Stimulated activated CD4-positive, alpha-beta T cell treated with anti-CD3 and anti-CD28 coated beads, TNF-alpha, amount 100 ng/mL, for 4 hours (primary cell): ENCODE measurements at places on chromosomes 7 and 10.

GRCh38 chr7:88309819-88310218 lies 3.1 kb upstream of the STEAP4 start:
- DNase-seq, result no peak

DNA sequence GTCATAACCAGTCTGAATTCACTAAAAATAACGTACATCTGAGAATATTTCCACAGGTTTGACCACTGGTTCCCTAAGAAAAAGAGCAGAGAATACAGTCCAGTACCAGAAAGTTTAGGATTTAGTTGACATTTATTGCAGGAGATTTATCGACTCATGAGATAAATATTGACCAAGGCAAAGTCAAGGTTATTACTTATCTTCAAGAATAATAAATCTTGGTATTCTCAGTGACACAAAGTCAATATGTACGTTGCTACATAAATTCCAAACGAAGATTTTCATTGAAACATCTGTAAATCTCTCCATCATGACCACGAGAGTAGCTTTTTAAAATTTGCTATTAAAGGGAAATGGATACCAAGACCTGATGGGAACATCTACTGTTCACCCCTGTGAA lies 39.4 kb upstream of the GRB10 start:
- DNase-seq, result no peak

DNA sequence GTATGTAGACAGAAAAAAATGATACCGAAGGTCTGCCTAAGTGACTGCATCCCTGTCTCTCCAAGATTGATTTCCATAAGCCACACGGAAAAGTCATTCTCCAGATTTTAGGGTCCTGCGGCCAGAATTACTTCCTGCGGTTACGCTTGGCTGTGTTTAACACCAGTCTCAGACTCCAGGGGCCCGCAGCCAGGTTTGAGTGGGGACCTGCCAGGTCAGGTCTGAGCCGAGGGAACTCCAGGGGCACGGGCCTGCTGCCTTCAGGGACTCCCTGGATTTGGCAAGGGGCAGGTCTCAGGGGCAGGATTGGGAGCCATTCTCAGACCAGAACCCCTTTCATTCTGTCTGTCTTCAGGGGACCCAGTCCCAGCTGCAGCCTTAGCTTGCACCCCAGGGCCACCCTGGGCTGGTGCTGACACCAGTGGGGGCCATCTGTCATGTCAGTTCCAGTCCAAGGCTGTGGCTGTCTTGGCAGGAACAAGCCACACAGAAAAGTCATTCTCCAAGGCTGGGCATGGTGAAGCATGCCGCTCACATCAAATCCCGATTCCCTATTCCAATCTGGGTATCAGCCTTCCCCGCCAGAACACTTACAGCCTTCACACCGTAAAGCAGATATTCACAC lies 39.0 kb downstream of the TMEM120A start:
- no peak for DNase-seq

DNA sequence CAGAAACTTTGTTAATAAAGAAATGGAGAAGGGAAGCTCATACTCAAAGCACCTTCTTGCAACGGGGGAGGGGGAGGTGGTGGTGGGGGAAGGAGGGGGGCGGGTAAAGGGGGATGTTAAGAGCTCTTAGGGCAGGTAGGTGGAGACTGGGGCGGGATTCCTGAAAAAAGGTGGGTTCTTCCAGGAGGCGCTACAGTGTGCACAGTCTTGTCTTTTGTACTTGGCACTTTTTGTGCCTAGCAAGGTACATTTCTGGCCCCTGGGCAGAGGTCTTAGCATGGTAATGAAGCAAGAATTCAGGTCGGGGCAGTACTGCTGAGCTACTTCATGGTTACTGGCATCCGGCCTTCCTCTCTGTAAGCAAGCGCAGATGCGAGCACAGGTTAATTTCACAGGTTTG lies 15.2 kb upstream of the LAMB4 start:
- no peak for DNase-seq

DNA sequence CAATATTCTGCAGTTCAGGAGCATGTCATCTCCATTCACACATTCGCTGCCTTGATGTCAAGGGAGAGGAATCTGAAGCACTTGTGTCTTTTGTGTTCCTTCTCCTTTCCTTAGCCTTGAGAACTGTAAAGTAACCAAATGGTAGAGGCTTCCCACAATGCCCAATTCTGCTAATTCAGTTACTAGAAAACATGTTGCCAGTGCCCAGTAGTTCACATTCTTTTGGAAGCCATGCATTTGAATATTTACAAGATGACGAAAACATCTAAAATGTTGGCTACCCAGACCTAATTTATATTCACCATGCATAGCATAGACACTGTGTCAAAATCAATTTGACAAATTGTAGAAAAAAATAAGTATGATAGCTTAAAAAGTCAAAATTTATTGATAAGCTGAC lies 852.7 kb upstream of the PHF14 start:
- no peak for DNase-seq

DNA sequence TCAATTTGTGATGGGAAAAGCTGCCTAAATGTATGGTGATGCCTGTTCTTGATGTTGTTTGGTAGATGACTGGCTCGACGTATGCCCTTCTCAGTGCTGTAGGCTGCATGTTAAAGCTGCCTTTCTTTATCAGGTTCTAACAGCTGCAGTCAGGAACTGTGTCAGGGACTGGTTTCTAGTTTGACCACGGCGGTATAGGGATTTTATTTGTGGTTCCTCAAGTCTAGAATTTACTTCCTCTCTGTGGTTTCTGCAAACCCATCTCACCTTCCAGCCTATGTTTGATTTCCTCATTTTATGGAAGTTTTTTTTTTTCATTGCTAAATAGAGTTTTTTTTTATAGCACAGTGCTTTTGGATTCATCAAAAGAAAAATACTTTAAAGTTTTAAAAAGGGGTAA lies 26.5 kb downstream of the LMTK2 start:
- no peak for DNase-seq

- no peak for DNase-seq
Measured at GRCh38 chr10:110503528-110504110, 5.9 kb downstream of the DUSP5 start.

- no peak for DNase-seq
Measured at GRCh38 chr7:157518514-157519175, 181.8 kb downstream of the DNAJB6 start.

DNA sequence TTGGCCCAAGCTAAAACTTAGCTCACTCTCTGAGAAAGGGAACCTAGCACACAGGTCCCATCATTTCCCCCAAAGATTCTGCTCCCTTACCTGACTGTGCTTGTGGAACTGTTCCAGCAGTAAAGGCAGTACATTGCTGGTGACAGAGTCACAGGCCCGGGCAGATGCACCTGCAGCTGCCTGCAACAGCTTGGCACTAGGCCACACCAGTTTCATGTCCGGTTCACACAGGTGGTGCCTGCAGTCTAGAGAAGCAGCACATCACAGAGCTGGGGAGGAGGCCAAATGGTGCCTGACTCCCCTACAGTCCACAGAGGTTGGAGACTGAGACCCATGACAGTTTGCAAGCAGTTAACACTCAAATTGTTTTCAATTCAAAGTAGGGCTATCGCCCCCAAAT lies 22.2 kb downstream of the ZDHHC16 start:
- DNase-seq, result no peak

DNA sequence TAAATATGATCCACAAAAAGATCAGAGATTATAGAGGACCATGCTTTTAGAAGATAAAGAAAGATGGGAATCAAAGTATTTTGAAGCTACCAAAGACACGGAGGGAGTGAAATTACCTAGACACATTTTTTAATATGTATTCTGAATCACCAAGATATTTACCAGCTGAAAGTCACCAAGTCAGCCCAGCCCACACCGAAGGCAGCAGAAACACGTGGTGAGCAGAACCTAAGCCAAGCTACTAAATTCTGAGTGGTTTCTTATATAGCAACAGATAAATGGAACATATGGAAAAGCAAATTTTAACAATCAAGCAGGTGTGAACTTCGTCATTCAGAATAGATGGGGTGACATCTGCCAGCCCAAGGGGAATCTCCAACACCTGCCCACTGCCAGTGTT lies 134.7 kb upstream of the AKR1E2 start:
- no peak for DNase-seq

GRCh38 chr10:74314166-74314565 lies 163.1 kb downstream of the ADK start:
- DNase-seq, result no peak

GRCh38 chr7:129843365-129843898 lies 109.3 kb downstream of the UBE2H start:
- no peak for DNase-seq

- no peak for DNase-seq
Measured at GRCh38 chr7:134388336-134389019, 70.4 kb downstream of the AKR1B1 start.

DNA sequence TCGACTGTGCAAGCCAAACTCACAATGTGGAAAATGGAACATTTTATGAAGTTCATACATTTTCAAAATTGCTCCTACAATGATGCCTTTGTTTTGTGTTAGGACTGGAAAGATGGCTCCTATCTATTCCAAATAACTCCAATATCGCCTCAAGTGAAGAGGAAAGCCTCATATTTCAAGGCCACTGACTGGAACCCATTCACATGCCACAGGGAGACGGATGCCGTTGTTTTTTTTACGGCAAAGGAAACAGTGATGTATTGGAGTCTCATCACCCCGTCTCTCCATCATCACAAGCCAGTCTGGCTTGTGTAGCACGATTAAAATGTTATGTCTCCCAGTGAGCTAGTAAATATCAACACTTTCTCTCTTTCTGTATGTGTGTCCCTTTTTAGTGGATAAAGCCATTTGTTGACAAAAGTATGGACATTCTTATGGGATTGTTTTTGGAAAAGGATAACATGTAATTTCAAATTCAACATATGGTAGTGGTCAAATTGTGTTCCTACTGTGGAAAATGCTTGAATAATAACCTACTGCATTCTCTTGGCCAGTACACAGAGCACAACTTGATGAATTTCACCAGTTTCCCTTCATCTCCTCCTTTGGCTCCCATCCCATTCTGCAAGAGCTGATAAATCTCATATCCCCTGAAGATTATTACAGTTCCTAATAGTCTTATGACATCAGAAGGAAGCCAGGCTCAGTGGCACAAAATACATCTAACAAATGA lies 109.5 kb upstream of the PITRM1 start:
- no peak for DNase-seq

- no peak for DNase-seq
Measured at GRCh38 chr7:128790315-128791041, 1.3 kb upstream of the CCDC136 start.

DNA sequence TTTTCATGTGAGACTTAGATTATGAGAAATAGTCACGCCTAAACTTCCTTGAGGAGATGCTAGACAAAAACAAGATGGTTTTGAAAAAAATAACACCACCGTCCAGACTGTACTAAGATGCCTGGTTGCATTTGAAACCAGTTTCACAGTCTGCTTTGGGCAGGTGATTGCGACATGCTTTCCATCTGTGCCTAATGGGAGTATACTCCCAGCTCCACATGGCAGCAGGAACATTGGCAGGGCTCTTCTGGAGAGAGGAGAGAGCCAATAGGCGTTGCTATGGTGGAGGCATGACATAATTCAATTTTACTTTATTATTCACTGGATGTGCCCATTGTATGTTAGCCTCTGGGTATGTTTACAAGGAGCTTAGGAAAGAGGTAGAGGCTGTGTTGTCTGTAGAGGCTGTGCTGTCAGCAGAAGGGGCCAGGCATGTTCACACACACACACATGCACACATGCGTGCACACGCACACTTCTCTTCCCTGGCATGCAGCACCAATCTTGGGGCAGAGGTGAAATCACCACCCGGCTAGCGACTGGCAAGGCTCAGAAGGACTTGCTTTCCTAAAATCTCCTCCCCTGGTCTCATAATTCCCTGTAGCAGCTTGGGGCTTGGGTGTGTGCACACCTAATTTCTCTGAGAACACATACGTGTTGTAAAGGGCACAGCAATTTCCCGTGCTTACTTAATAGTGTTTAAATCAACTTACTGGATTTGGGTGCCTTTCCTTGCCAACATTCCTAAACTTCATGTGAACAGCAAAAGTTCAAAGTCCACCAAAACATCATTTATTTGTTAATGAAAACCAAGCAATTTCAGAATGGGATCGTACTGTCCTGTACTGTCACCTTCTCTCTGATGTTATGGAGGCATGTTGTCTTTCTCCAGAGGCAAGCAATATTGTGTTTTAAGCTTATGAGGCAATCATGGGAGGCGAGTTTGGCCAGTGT lies 162.1 kb downstream of the TCF7L2 start:
- no peak for DNase-seq

GRCh38 chr7:5578495-5578894 lies 154.9 kb upstream of the TNRC18 start:
- no peak for DNase-seq

- no peak for DNase-seq
Measured at GRCh38 chr10:120732643-120733313, 118.4 kb upstream of the WDR11 start.

GRCh38 chr10:124387078-124387874 lies 31.4 kb downstream of the OAT start:
- no peak for DNase-seq

GRCh38 chr10:23047201-23048050 lies 48.0 kb upstream of the MSRB2 start:
- DNase-seq, result no peak

GRCh38 chr10:69401416-69401815 lies 15.3 kb downstream of the TACR2 start:
- DNase-seq, result no peak

GRCh38 chr10:73907841-73908517 lies 3.0 kb upstream of the PLAU start:
- no peak for DNase-seq

- no peak for DNase-seq
Measured at GRCh38 chr7:95421000-95421846, 13.6 kb downstream of the PON2 start.

DNA sequence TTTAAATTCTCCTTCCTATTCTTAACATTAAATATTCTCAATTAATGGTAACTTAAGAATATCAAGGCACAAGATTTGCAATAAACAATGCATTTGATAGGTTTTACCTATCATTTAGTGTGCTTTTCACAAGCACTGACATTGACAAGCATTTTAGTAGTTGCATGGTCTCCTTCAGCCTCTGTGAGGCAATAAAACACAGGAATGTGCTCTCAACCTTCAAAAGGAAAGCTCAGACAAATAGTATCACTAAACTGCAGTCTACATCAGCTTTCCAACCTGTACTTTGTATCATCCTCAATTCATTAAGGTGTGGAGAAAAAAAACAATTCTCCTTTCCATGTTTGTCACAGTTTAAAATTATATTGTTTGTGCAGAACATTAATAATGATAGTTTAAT lies 51.1 kb upstream of the TSPAN13 start:
- no peak for DNase-seq

GRCh38 chr10:22824520-22824919 lies 103.3 kb upstream of the ARMC3 start:
- DNase-seq, result no peak

DNA sequence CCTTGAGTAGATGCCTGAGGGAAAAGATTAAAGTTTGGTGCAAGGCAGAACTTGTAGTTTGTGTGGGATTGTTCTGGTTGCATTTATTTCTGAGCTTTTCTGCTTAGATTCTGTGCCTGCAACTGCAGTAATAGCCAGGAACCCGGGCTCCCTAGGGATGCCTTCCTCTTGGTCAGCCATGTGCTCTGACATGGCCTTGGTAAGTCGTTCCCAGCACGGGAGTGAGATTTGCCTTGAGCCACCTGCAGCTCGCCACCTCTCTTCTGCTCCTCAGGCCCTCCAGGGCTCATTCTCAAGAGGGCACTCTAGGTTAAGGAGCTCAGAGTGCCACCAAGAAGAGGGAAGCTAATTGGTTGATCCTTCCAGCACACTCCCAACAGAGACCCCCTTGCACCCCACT lies 350.6 kb upstream of the MKI67 start:
- DNase-seq, result no peak
